ENCODE measurements at places on chromosomes 7 and 10.

DNA sequence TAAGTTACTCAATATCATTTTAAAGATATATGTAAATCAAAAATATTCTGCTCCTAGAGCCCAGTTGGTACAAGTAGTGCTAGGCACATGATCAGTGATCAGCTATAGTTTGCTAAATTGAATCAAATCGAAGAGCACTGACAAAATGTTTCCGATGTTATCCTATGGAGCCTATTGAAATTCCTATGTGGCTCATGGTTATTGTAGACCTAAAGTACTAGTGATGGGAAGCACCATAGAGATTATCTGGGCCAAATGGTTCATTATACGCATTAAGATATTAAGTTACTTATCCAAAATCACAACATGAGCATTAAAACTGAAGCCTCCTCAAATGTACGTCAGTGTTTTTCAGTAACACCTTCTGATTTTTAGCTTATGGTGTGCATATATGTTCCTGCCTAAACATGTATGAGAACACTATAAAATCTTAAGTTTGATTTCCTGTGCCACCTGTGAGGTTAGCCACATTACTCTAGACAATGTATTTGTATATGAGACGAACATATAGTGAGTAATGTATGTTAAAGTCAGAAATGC lies 103.2 kb downstream of the IQUB start:
- no peak for DNase-seq

DNA sequence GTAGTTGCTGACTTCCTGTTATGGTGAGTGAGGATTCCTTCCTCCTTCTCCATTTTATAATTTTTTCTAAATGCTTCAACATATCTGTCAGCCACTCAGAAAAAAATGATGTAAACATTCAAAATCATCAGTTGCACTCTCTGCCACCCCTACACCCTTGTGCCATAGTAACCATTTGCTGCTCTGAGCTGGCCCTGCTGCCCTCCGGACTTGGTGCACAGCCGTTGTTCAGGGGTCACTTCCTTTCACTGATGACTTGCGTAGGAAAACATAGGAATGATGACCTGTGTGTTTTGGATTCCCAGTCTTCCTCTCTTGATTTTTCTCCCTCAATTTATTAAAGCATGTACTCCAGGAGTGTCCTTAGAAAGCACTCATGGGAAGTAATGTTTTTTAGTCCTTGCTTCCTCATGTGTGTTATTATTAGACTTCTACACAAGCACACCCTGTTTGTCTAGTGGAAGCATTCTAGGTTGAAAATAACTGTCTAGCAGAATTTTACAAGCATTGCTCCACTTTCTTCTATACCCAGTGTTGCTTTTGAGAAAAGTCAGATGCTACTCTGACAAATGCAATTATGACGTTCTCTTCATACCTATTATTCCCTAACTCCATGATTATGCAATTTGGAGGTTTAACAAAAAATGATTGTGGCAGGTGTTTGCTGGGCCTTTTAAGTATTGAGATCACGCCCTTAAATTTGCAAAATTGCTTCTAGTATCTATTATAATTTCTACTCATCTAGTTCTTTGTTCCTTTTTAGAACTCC lies 62.6 kb upstream of the MTPN start:
- DNase-seq, result no peak

GRCh38 chr10:112849546-112849945 lies 100.5 kb upstream of the TCF7L2 start:
- no peak for DNase-seq

DNA sequence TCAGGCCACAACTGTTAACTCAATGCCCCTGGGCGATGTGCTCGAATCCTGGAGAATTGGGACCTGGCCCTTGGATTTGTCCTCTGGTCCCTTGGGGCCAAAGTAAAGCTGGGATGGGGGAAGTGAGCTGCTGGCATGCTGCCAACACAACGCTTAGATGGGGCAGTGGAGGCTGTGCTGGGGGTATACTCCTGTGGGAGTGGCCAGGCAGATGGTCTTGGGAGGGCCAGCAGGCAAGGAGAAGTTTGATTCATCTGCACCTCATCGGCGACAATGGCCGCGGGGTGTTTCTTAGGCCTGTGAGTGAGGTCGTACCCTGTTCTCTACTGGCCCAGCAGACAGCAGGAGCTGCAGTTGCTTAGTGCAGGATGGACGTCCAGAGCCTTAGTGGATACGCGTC lies 139.0 kb upstream of the MTPN start:
- DNase-seq, result no peak

- no peak for DNase-seq
Observed at GRCh38 chr7:42628054-42628453, 283.8 kb downstream of the C7orf25 start.

GRCh38 chr10:47077386-47077785 lies 166.2 kb downstream of the PTPN20 start:
- no peak for DNase-seq

DNA sequence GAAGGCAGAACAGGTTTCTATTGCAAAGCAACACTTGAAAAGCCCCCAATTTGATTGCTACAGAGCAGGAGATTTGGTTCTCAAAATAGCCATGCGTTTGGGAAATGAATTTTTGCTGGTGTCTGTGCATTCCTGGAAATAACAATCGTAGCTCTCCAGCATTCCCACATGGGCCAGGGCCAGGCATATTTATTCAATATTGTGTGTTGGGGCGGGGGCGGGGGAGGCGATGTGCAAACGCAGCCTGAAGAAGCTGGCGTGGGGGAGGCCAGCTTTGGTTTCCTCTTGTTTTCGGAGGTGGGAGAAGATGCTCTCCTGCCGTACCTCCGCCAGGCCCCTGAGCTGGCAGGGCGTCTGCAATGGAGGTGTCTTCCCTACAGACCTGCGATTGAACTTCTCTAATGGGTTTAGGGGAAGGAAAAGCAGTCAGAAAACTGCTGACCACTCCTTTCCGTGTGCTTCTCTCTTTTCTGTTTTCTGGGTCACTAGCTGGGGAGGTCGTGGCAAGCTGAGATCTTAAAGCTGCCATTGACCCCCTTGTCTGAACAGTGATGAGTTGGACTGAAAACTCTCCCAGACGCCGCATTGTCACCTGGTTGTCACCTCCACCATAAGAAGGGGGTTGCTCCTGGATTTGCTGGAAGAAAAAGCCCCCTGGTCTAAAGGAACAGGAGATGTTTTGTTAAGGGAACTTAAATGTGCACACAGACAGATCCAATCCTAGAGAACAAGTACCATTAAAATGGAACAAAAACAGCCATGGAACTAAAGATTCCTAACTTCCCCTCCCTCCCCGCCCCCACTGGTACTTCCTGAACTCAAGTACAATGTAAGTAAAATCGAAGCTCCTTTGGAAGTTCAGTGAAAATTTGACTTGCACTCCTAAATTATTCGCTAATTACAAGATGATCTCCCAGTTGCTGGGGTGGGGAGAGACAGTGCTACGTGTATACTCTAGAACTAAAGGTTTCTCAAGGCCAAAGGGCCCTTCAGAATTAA lies 56.4 kb upstream of the HABP2 start:
- peak; percentile 43 for DNase-seq

DNA sequence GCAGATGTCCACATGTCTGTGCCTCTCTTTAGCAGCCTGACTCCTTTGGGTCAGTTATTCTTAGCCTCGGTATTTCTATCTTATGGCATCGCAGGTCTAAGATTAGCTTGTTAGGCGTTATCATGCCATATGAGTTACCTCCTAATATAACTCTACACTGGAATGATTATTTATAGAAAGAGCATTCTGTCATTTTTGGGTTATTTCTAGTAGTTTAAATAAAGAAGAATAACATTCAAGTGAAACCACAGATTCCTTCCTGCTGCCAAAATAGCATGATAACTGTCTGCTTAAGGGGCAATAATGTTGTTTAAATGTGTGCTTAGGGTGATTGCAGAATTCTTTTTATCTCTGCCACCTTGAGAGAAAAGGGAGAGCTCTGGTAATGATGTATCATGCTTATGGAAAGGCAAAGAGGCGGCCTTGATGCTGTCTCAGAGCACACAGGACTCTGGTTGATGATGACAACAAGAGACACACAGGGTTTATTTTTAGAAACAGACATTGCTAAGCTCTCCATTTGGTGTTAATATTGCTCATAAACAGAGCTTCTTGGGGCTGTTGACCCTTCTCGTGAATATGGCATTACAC lies 10.4 kb downstream of the HDAC9 start:
- no peak for DNase-seq

DNA sequence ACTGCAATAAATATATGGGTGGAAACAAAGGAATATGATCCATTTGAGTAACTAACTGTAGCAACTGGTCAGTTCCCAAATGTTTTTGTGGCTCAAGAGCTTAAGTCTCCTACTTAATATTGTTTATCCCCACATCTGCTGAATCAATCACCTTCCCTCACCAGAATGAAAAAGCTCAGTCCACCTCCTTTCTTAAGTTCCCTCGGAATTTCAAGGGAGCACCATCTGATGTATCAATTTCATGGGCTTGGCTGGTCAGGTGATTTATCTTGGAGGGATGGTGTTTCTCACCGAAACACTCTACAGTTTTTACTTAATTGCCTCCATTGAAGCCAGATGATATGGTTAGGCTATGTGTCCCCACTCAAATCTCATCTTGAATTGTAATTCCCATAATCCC lies 176.6 kb downstream of the SEMA3E start:
- DNase-seq, result no peak

- DNase-seq, result no peak
Observed at GRCh38 chr7:4079956-4080355, 602.1 kb upstream of the FOXK1 start.

DNA sequence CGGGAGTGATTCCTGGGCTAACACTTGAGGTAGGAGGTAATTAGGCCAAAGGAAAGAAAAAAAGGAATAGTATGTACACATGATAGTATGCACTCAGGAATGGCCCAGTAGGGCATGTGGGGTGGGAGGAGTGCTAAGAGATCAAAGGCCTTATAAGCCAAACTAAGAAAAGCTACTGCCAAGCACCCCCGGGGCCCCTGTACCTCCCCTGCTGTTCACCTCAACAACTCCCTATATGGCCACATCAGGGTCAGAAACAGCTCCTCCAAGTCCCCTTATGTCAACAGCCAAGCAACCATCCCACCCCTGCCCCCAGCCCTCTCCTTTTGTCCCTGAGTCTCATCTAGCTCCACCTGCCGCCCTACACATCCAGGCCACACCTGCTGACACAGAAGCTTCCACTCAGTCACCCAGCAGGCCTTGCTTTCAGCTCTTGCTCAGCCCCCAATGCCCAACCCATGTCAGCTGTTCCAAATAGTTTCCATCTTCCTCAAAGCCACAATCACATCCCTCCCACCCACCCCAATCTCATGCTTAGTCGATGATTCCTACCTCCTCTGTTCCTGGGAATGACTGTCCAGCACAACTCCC lies 80.2 kb downstream of the SORBS1 start:
- no peak for DNase-seq

- no peak for DNase-seq
Observed at GRCh38 chr10:117830787-117831212, 215.9 kb downstream of the RAB11FIP2 start.

GRCh38 chr10:73894245-73894971 lies 16.5 kb upstream of the PLAU start:
- DNase-seq, result no peak

DNA sequence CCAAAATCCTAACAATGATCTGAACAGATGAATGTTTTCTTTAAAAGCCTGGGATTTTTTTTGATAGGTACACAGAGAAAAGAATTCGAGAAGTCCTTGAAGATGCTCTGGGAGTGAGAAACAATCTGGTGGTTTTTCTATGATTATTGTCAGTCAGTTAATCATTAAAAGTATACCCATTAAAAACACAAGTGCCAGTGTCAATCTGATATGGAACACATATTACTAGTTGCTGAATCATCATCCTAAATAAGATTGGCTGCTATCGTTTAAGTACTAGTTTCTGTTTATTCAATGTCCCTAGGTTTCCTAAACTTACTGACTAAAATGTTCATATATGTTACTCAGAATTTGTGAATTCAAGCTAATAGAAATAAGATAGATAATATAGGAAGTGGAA lies 16.1 kb downstream of the COL28A1 start:
- no peak for DNase-seq

DNA sequence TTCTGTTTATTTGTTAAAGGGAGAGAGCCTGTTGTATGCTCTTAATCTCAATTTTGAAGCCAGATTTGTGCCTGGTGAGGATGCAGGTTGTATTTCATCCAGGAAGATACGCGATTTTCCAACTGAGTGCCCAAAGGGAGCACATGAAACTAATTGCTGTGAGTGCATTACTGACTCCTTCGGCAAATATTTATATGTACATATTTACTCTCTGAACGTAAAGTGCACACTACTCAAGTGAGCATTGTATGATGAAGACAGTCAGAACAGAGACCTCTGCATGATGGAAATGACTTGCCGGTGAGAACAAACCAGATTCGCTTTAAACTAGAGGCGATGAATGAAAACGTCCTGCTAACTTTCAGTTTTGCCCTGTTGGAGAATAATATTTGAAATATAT lies 130.1 kb downstream of the MALRD1 start:
- DNase-seq, result no peak

- DNase-seq, result no peak
Observed at GRCh38 chr7:107345898-107346297, 124.0 kb upstream of the GPR22 start.

DNA sequence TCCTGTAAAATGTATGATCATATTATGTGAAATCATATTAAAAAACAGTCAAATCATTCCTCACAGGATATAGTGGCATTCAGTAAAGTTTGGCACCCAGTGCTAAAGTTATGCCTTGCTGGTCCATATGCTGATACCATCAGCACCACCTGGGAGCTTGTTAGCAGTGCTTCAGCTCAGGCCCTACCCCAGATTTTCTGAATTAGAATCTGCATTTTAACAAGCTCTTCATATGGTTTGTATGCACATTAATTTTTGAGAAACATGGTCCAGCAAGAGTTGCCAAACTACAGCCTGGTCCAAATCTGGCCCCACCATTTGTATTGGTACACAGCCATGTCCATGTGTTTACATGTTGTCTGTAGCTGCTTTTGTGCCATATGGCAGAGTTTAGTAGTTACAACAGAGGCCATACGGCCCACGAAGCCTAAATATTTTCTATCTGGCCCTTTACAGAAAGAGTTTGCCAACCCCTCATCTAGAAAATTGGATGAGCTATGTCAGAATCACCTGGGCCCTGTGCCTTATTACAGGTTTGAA lies 30.1 kb downstream of the RAB18 start:
- no peak for DNase-seq

- DNase-seq, result peak; percentile 63
Observed at GRCh38 chr10:5951167-5951711, 26.1 kb downstream of the IL15RA start.

- no peak for DNase-seq
Observed at GRCh38 chr10:35097510-35097909, 7.4 kb upstream of the CUL2 start.

- no peak for DNase-seq
Observed at GRCh38 chr7:101630591-101630990, 1.5 kb upstream of the MYL10 start.
